ENCODE measurements at places on chromosomes 16 and 17.

GRCh38 chr16:88467541-88467944, 14.5 kb downstream of the ZFPM1 start:
- DNase-seq: no peak

- DNase-seq: no peak
Observed at GRCh38 chr17:10605221-10605783, 51.8 kb downstream of the MYH3 start.

DNA sequence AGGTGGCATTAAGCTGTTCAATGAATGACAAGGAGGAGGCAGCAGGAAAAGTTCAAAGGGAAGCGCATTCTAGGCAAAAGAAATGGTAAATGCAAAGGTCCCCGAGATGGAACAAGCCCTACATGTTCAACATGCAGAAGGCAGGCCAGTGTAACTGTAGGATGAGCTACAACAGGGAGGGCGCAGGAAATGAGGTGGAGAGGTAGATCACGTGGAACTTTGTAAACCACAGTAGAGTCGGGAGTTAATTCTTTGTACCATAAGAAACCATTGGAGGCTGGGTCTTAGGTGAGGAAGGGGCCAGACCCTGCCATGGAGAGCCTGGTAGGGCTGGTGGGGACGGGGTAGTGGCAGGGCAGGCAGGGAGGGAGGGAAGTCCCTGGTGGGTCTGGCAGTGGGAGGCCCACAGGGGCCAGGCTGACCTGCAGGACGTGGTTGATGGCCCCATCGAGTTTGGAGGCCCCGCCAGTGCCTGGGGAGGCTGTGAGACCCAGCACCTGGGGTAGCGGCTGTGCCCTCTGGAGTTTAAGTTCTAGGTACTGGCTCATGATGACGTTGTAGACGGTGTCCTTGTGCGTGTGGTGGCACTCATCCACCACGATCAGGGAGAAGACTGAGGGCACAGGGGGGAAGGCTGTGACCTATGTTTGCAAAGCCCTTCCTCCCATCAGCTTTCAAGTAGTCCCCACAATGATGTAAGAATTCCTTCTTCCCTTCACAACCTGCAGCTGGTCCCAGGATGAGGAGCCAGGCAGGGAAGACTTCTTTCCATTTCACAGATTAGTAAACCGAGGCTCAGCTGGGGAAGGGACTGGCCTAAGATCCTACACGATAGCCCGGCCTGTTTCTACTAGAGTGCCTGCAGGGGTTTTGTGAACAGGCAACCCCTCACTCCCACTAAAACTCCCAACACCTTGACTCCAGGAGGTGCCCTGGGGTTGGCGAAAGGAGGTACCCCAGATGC, 1.9 kb downstream of the DHX58 start:
- no peak for DNase-seq

DNA sequence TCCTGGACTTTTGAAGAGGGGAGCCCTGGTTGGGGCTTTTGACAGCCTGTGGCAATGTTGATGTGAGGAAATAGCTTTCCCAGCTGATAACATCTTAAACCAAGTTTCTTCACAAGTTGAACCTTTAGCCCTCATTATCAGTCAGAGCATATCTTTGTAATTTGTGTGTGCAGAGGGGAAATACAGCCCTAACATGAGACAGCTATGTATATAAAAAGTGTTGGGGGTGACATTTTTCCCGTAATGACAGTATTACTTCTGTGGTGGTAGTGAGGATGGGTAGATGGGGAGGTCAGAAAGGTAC, 221.1 kb downstream of the FTO start:
- DNase-seq: no peak

DNA sequence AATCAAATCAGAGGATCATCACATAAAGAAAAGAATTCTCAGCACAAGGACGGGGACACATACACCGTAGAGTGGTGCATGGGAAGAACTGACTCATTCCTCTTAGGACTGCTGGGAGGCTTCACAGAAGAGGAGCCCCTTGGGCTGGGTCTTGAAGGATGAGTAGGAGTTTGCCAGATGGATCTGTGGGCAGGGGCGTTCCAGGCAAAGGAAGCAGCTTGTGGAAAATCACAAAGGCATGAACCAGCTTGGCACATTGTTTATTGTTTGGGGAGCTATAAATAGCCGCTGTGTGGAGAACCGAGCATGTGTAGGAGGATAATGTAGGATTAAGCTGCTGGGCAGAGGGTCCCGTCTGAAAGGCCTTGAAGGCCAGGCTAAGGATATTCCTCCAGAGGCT, 5.1 kb upstream of the SLC16A11 start:
- no peak for DNase-seq

DNA sequence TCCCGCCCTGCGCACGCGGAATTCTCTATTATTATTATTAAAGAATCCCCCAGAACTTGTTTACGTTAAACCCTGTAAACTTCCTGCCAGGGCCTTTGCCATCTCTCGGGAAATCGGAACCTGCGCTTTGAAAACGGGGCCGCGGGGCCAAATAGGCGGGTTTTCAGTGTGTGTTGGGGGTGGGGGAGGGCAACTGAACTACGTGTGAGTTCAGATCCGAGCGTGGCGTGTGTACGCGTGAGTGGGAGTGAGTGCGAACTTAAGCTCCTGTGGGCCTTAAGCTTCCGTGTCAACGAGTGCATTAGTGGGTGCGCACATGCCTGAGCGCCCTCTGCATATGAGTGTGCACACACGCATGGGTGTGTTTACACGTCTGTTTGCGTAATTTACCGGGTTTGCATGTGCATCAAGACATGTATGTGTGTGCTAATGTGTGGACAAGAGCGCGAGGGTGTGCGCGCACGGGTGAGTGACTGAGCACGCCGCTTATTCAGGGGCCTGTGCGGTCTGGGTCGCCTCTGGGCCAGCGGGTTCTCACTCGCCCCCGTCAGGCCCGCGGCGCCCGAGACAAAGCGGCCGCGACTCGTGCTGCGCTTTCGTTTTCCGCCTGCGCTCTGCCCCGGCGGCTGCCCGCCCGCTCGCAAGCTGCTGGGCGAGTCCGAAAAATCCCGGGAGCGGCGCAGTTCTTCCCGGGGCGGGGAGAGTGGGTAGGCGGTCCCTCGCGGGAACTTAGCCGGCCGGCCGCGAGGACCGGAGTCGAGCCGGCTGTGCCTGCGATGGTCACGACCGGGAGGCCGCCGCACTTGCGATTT, 1.2 kb upstream of the FOXF1 start:
- DNase-seq: no peak
